G401 (cell line): ENCODE measurements at places on chromosomes 7 and 10. TPM values are rescaled to one million over a fixed set of nuclear protein-coding genes. Genes with fewer than 3 reads are reported as not detected.

Gene HPSE2
- total RNA-seq, result 0.12 and 0.61 TPM in 2 replicates

Gene LIPK
- not detected in 2 replicates for total RNA-seq

Gene PLCE1
- total RNA-seq, result 2.3 and 3.2 TPM in 2 replicates

Gene DYDC2
- not detected in 2 replicates for total RNA-seq

Gene PKD2L1
- total RNA-seq, result not detected in 2 replicates

Gene DUSP5
- total RNA-seq, result 1.2 and 1.6 TPM in 2 replicates

Gene OR6V1
- total RNA-seq, result not detected in 2 replicates

Gene MMRN2
- 7.2 and 9.7 TPM in 2 replicates for total RNA-seq

GRCh38 chr7:119046068-119046467 is 821.6 kb downstream of the ANKRD7 start:
- no peak for DNase-seq

- peak; percentile 49 for DNase-seq
These were observed 27.1 kb downstream of the PRLHR start for GRCh38 chr10:118568327-118568848.

DNA sequence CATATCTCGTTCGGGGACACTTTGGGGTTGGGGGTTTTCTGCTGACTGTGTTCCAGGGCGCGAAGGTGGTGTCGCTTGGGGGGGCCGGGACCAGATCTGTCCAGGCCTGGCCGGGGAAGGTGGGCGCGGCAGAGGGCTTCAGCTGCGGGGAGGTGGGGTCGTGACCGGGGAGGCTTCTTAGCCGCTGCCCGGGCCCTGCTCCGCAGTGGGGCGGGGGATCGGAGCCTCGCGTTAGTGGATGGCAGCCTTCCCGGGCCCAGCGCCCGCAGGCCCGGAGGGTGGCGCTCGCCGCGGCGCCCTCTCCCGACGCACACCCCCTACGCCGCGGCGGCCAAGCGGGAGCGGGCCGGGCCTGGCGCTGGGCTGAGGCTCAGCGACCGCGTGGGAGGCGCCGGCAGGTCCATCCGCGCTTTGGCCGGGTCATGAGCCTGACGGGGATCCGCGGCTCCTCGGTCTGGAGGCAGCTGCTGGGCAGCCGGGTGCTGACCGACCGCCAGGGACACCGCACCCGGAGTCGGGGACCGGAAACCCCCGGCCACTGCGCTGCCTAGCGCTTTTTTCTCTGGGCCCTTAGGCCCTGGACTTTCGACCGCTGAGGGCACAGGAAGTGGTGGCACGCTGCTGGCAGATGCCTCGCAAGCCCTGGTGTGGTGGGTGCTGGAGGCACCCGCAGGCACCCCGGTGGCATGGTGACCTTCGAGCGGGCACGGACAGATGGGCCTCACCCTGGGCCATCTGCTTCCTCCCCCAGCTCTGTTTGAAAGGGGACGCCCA is 1.2 kb downstream of the AGAP3 start:
- peak; percentile 45 for DNase-seq

GRCh38 chr7:129095258-129095657 is 40.3 kb upstream of the TNPO3 start:
- no peak for DNase-seq

DNA sequence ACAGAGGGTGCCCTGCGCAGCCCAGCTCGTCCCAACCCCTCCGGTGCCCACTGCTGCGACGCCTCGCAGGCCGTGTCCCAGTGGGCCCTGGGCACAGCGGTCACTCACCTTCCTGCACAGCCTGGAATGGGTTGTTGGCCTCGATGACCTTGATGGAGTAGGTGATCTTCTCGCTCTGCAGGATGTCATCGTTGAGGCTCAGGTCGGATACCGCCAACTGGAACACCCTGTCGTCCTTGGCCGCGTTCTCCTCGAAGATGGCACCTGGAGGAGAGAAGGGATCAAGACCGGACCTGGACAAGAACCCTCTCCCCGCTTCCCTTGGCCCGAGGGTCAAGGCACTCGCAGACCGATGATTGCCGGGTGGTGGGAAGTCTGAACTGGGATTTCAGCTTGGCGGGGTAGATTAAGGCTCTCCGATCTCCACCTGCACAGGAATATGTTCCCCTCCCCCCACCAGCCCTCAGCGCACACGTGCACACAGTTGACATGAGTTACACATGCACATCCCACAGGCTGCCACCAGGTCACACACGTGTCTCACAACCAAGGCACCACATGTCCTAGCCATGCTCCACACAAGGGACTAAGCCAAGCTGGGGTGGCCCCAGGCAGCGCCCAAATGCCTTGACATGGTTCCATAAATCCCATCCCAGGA is 2.6 kb downstream of the GRID1 start:
- no peak for DNase-seq

- DNase-seq, result no peak
These were observed 293.2 kb upstream of the NFE2L3 start for GRCh38 chr7:25858525-25859411.

DNA sequence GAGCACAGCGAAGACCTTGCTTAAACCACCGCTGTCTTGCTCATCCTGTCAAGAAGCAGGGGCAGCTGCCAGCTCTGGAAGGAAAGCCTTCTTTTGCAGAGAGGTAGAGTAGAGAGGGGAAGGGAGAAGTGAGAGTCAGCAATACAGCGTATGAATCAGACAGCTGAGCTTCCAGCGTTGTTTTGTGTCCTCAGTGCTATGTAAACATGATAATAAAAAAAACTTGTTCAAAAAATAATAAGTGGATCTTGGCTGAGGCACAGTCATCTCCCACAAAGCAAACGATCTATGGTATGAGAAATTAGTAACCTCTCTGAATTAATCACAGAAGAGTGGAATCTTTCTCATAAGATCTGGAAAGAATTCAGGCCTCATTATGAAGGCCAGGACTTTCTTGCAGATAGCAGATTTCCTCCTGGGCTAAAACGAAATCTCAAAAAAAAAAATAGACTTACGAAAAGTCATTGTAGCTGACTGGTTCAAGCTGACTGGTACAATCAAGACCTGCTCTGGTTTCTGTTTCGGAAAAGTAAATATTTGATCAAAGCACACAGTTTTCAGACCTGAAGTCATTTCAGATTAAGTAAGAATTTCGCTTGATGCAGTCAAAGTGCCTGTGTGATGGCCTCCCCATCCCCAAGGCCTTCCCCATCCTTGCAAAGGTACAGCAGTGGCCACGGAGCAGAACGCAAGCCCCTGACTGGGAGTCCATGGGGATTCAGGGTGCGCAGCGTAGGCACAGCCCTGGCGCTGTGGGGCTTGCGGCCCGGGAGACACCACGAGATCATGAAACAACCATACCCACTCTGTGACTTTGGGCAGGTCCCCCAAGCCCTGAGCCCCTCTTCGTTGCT is 29.4 kb downstream of the CHST15 start:
- no peak for DNase-seq

GRCh38 chr7:129959471-129960203 is 6.9 kb upstream of the UBE2H start:
- no peak for DNase-seq

- DNase-seq, result no peak
These were observed 50.1 kb upstream of the LRRC4 start for GRCh38 chr7:128081351-128081750.

DNA sequence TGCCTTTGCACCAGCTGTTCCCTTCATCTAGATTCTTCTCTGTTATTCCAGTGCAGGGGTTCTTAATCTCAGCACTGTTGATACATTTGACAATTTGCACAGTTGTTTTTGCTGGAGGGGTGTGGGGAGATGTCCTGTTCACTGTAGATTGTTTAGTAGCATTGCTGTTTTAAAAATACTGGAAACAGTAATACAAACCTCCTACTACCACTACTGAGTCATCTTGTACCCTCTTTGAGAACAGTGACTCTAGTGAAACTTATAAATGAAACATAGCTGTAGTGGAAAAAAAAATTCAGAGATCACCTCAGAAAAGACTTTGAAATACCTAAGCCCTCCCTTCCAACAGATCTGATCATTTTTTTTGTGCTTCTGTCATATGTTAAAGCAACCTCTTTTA is 154.8 kb upstream of the TMEM196 start:
- no peak for DNase-seq

GRCh38 chr7:25711940-25712339 is 440.1 kb upstream of the NFE2L3 start:
- no peak for DNase-seq

- DNase-seq, result no peak
These were observed 28.5 kb downstream of the CCSER2 start for GRCh38 chr10:84356928-84357327.

DNA sequence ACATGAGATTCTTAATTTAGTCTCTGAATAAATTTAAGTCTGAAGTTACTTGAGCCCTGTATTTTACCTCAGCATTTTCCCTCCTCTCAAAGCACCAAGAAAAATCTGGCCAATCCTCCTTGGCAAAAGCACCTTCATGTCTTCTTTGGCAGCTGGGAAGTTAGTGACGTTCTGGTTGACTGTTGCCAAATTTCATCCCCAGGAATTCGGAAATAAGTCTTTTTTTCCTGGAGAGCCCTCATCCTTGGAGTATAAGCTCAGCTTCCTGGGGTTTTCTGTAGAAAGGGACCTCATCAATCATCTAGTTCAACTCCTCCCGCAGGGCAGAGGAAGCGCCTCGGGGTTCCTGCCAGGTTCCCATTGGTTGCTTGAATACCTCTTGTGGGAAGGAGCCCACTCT is 377.6 kb downstream of the PHTF2 start:
- peak; percentile 60 for DNase-seq

GRCh38 chr7:19404912-19405329 is 259.7 kb upstream of the FERD3L start:
- no peak for DNase-seq

DNA sequence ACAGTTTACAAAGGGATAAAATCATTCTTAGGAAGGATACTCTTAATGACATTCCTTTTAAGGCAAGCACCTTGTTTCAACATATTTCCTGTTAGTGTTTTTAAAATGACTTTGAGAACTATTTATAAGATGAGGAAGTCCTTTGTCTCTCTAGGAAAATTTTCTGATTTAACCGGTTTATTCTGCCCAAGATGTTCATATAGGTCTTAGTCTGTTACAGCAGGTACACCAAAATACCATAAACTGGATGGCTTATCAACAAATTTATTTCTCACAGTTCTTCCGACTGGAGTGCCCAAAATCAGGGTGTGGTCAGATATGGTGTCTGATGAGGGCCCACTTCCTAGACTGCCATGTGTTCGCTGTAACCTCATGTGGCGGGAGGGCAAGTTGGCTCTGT is 77.9 kb downstream of the GSAP start:
- no peak for DNase-seq

DNA sequence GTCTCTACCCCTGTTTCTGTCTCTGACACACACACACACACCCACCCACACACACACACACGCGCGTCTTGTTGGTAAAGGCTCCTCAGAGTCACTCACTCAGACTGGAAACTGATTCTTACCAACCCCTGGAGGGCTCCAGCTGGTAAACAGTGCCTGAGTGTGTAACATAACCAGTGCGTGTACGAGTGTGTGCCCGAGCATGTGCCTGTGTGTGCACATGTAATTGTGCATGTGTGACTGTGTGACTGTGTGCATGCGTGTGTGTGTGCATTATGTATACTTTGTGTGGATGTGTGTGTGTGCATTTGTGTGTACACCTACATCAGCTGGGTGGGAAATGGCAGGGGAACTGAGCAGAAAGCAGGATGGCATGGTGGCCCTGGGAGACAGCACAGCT is 317.1 kb downstream of the WDR37 start:
- no peak for DNase-seq

DNA sequence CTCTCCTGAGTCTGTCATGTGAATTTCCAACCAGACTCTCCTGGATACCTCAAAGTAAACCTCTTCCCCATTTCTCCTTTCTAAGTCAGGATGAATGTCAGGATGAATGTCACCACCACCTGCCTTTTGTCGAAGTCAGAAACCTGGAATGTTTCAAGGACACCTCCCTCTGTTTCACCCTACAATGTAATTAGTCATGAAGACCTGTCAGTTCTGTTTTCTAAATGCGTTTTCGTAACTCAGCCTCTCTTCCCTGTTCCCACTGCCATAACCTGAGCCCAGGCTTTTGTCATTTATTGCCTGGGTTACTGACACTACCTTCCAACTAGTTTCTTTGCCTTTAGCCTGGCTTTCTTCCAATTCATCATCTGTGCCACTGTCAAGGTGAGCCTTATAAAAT is 5.5 kb upstream of the STN1 start:
- no peak for DNase-seq

DNA sequence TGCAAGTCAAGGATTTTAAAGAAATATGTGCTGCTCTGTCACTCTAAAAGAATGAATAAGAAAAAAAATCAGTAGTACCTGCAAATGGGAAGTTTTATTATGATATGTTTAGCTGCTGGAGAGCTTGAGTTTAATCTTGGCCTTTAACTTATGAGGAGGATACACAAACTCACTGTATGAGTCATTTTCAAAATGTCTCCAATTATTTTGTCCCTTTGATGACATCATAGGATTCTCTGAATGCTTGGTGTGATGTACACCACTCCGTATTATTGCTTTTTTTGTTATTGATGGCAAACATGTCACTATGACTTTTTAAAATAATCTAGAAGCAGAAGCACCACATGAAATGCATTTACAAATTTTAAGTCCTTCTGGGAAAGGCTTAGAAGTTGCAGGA is 125.8 kb downstream of the RALA start:
- no peak for DNase-seq

- no peak for DNase-seq
These were observed 4.0 kb downstream of the GNB2 start for GRCh38 chr7:100677308-100678267.
